ENCODE measurements at places on chromosomes 11 and 22. TPM values are rescaled to one million over a fixed set of nuclear protein-coding genes. Genes with fewer than 3 reads are reported as not detected.
A peak's percentile ranks its signal among the peaks of the same experiment; 100 is the strongest.

GAS2L1 gene
- 29.6 TPM for total RNA-seq

KRTAP5-1 gene
- total RNA-seq = not detected

MLC1 gene
- 1.9 TPM for total RNA-seq

ETS1 gene
- total RNA-seq = 24.1 TPM

KCNA4 gene
- 5.7 TPM for total RNA-seq

SYVN1 gene
- total RNA-seq = 81.0 TPM

OR5P2 gene
- total RNA-seq = not detected

OR2D2 gene
- not detected for total RNA-seq

IFITM10 gene
- 0.85 TPM for total RNA-seq

TSGA10IP gene
- total RNA-seq = not detected

APOBEC3F gene
- 4.2 TPM for total RNA-seq

HEPHL1 gene
- not detected for total RNA-seq

DNA sequence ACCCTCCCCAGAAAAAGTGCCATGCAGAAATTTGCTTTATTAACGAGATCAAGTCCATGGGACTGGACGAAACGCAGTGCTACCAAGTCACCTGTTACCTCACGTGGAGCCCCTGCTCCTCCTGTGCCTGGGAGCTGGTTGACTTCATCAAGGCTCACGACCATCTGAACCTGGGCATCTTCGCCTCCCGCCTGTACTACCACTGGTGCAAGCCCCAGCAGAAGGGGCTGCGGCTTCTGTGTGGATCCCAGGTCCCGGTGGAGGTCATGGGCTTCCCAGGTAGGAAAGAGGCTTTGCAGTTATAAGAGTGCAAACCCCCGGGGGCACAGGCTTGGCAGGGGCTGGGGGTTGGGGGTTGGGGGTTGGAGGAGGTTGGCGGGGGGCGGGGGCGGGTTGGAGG is 4.2 kb downstream of the APOBEC3H start:
- no peak overlapping the region for H3K4me3 ChIP-seq
- H3K4me1 ChIP-seq = no peaks in the 10 kb centered on the region
- no peaks in the 10 kb centered on the region for H3K36me3 ChIP-seq
- no peaks in the 10 kb centered on the region for H3K27me3 ChIP-seq
- no peak overlapping the region for H3K27ac ChIP-seq
- no peak for DNase-seq

GRCh38 chr11:90805172-90805571 is 582.3 kb upstream of the CHORDC1 start:
- DNase-seq = no peak
- H3K4me1 ChIP-seq = no peaks in the 10 kb centered on the region
- H3K27me3 ChIP-seq = no peaks in the 10 kb centered on the region
- H3K27ac ChIP-seq = no peak overlapping the region

- H3K4me3 ChIP-seq = peak overlapping the region; percentile 44
- no peaks in the 10 kb centered on the region for H3K27me3 ChIP-seq
- H3K4me1 ChIP-seq = no peaks in the 10 kb centered on the region
- H3K27ac ChIP-seq = no peak overlapping the region
- DNase-seq = no peak
Observed at GRCh38 chr22:40678493-40679248, 613 bp upstream of the MCHR1 start.

GRCh38 chr22:44385781-44386180 is 73.0 kb upstream of the SHISAL1 start:
- H3K4me1 ChIP-seq = no peaks in the 10 kb centered on the region
- H3K27me3 ChIP-seq = no peaks in the 10 kb centered on the region
- no peak overlapping the region for H3K27ac ChIP-seq
- H3K4me3 ChIP-seq = no peak overlapping the region
- H3K36me3 ChIP-seq = no peaks in the 10 kb centered on the region

DNA sequence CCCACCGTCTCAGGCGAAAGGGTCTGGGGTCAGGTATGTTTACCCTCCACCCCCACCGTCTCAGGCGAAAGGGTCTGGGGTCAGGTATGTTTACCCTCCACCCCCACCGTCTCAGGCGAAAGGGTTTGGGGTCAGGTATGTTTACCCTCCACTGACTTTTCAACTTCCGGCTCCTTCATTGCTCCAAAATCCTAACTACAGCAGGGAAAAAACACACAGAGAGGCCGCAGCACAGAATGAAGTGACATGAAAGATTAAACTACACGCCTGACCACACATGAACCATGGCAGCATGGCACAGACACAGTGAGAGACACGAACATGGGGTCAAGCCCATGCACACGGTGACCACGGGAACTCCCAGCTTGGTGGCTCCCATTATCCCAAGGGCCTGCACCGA is 634.9 kb upstream of the B3GAT1 start:
- H3K27me3 ChIP-seq = no peaks in the 10 kb centered on the region
- DNase-seq = no peak
- no peak overlapping the region for H3K4me3 ChIP-seq
- no peak overlapping the region for H3K27ac ChIP-seq
- H3K4me1 ChIP-seq = no peaks in the 10 kb centered on the region
- no peaks in the 10 kb centered on the region for H3K36me3 ChIP-seq

GRCh38 chr22:23289851-23290724 is 109.8 kb downstream of the BCR start:
- H3K4me3 ChIP-seq = no peak overlapping the region
- H3K36me3 ChIP-seq = no peaks in the 10 kb centered on the region
- peak; percentile 41 for DNase-seq
- no peaks in the 10 kb centered on the region for H3K4me1 ChIP-seq
- H3K27ac ChIP-seq = no peak overlapping the region

DNA sequence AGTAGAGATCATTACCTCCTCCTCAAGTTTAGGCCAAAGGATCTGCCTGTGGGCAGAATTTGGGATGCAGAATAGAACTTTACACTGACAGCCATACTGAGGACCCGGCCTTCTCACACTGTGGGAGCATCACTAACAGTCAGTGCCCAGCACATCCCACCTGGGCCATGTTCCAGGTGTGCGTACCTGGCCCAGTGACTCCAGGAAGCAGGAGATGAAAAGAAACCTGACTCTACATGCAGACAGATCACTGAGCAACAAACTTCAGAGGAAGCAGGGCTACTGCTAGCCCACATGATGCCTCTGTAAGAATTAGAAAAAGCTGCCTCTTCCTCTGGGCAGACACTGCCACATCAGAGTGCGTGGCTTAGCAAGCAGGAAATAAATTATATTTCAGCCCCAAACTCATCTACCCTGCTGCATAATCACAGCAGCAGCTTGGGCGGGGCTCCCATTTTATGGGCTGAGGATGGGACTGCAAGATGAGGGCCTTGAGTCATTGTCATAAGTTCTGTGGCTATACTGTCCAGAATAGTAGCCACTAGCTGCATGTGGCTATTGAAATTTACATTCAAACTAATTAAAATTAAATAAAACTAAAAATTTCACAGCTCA is 6.0 kb upstream of the LMO2 start:
- H3K27ac ChIP-seq = no peak overlapping the region
- H3K36me3 ChIP-seq = no peaks in the 10 kb centered on the region
- no peak for DNase-seq
- no peak overlapping the region for H3K4me3 ChIP-seq
- H3K4me1 ChIP-seq = no peaks in the 10 kb centered on the region
- no peaks in the 10 kb centered on the region for H3K27me3 ChIP-seq

GRCh38 chr11:57485217-57485990 is 25.1 kb downstream of the RTN4RL2 start:
- no peaks in the 10 kb centered on the region for H3K36me3 ChIP-seq
- no peak overlapping the region for H3K4me3 ChIP-seq
- no peak overlapping the region for H3K27ac ChIP-seq
- DNase-seq = no peak
- H3K27me3 ChIP-seq = no peaks in the 10 kb centered on the region

- H3K27ac ChIP-seq = peak overlapping the region; percentile 78
- H3K4me1 ChIP-seq = no peaks in the 10 kb centered on the region
- H3K4me3 ChIP-seq = no peak overlapping the region
- no peak for DNase-seq
Observed at GRCh38 chr22:45468872-45469271, 33.8 kb upstream of the FBLN1 start.

- no peak overlapping the region for H3K4me3 ChIP-seq
- H3K4me1 ChIP-seq = no peaks in the 10 kb centered on the region
- no peaks in the 10 kb centered on the region for H3K36me3 ChIP-seq
- DNase-seq = no peak
- no peak overlapping the region for H3K27ac ChIP-seq
Observed at GRCh38 chr11:69601011-69601975, 39.7 kb upstream of the CCND1 start.

GRCh38 chr11:117898059-117898458 is 21.6 kb upstream of the FXYD6 start:
- no peak overlapping the region for H3K4me3 ChIP-seq
- H3K27ac ChIP-seq = no peak overlapping the region
- H3K36me3 ChIP-seq = no peaks in the 10 kb centered on the region
- DNase-seq = peak; percentile 6

DNA sequence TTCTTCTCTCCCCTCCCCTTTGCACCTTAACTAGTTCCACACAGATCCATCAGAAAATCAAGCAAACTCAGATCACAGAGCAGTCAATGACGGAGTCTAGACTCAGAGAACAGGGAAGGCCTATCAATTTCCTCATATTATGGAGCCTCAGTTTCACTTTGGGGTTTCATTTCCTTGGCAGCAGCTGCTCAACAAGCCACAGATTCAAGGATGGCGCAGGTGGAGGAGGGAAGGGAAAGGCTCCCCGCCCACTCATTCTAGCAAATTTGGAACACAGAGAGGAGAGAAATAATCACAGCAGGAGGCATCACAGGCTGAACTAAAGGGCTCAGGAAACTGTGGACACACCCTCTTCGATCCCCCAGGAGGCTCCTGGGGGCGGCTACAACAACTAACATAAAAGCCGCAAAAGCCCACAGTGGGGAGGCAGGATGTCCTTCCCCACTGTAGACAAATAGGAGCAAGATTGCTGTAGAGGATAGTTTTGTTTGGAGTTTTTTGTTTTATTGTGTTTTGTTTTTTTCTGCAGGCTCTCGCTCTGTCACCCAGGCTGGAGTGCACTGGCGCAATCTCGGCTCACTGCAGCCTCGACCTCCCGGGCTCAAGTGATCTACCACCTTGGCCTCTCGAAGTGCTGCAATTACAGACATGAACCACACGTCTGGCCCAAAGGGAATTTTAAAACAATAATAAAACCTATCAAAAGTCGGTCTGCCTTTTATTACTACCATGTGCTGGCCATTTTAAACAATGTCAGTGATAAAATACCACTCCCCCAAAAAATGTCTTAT is 3.4 kb downstream of the PLAAT3 start:
- H3K36me3 ChIP-seq = no peaks in the 10 kb centered on the region
- peak overlapping the region; percentile 10 for H3K27ac ChIP-seq
- no peak for DNase-seq
- no peaks in the 10 kb centered on the region for H3K4me1 ChIP-seq
- no peaks in the 10 kb centered on the region for H3K27me3 ChIP-seq

GRCh38 chr22:30254314-30254713 is 7.8 kb upstream of the LIF start:
- no peaks in the 10 kb centered on the region for H3K4me1 ChIP-seq
- H3K27me3 ChIP-seq = no peaks in the 10 kb centered on the region
- H3K36me3 ChIP-seq = no peaks in the 10 kb centered on the region
- DNase-seq = no peak
- no peak overlapping the region for H3K27ac ChIP-seq
- no peak overlapping the region for H3K4me3 ChIP-seq

GRCh38 chr22:27212102-27212501 is 554.7 kb downstream of the MIAT start:
- H3K4me1 ChIP-seq = no peaks in the 10 kb centered on the region
- peak overlapping the region; percentile 81 for H3K27ac ChIP-seq
- no peaks in the 10 kb centered on the region for H3K36me3 ChIP-seq
- H3K27me3 ChIP-seq = no peaks in the 10 kb centered on the region
- no peak for DNase-seq
- no peak overlapping the region for H3K4me3 ChIP-seq

DNA sequence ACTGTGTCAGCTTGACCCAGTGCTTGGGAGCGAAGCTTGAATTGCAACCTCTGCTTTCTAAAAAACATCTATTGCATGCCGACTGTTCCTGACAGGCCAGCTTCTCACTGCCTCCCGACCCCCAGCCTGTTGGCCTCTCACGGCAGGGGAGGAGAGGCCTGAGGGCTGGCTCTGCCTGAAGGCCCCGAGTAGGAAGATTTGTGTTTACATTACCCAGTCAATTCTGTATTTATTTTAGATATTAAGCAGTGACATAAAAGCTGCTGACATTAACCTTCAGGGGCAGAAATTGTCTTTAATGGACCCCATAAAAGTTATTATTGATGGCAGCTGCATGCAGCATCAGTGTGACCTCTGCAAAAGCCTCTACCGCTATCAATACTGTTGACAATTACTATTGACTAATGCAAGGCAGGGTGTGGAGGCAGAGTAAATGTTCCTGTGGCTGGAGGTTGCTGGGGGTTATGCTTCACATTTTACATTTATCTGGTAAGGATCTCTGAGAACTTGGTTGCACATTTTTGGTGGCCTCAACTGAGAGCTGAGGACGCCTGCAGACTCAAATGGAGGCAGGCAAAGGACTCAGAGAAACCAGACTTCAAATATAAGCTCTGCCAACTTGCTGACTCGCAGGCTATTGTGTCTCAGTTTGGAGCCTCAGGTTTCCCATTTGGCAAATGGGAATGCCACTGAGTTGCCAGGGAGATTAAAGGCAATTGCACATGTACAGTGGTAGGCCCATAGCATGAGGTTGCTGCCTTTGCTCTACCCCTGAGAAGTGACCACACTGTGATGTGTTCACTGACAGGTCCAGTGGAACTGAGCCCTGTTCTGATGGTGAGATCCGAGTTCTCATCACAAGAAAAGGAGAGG is 380.5 kb downstream of the TENM4 start:
- no peak for DNase-seq
- no peak overlapping the region for H3K27ac ChIP-seq
- no peaks in the 10 kb centered on the region for H3K36me3 ChIP-seq

- H3K36me3 ChIP-seq = no peaks in the 10 kb centered on the region
- no peak overlapping the region for H3K4me3 ChIP-seq
- H3K27ac ChIP-seq = no peak overlapping the region
- no peaks in the 10 kb centered on the region for H3K27me3 ChIP-seq
- no peaks in the 10 kb centered on the region for H3K4me1 ChIP-seq
Observed at GRCh38 chr11:73750228-73750627, 10.6 kb downstream of the RAB6A start.

DNA sequence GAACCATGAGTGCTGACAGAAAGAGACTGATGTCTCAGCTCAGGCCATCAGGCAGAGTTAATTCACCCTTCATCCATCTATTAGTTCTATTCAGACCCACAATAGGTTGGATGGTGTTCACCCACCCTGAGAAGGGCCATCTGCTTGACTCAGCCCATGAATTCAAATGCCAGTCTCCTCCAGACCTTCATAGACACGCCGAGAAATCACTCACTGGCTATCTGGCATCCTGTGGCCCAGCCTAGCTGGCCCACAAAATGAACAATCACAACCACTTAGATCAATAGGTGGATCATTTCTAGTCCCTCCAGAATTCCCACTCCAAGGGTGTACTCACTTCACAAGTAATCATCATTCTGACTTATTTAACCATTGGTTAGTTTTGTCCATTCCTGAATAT is 58.2 kb downstream of the MYEOV start:
- no peak for DNase-seq
- H3K27me3 ChIP-seq = no peaks in the 10 kb centered on the region
- no peak overlapping the region for H3K27ac ChIP-seq
- no peaks in the 10 kb centered on the region for H3K4me1 ChIP-seq
- no peak overlapping the region for H3K4me3 ChIP-seq
